ENCODE measurements at places on chromosomes 3 and 15.

GRCh38 chr3:37511463-37511920, 337.1 kb upstream of the LRRFIP2 start:
- peak; percentile 48 for ATAC-seq

DNA sequence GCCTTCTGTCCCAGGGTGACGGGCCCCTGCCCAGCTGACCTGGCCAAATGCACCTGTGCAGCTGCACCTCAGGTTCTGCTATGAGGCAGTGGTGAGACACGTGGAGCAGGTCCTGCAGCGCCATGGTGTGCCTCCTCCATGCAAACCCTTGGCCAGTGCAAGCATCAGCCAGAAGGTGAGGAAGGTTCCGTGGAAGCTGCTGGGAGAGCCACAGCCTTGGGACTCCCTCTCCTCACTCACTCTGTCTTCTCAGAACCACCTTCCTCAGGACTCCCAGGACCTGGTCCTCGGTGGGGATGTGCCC, 31.6 kb downstream of the PTPN23 start:
- no peak for ATAC-seq

DNA sequence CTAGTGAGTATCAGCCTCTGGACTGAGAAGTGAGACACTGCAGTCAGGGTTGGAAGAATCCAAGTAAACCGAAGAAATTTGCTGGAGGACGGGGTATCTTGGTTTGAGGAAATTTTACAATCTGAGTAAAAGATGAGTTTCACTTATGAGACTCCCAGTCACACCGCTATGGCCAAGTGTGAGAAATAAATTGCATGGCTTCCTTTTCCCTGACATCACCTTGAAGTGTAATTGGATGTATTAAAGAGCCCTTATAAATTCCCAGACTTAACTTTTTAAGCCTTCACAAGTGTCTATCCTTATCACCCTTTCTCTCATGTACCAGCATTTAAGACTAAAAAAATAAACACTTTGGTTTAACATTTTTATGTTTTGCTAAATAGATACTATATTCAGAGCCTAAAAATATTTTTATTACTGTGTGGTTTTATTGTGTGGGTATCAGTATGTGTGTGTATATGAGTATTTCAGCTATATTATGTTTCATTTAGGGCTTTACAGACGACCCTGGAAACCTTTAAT, 23.8 kb downstream of the USP3 start:
- ATAC-seq, result no peak

GRCh38 chr3:169218314-169218983, 445.1 kb downstream of the MECOM start:
- ATAC-seq, result peak; percentile 70

DNA sequence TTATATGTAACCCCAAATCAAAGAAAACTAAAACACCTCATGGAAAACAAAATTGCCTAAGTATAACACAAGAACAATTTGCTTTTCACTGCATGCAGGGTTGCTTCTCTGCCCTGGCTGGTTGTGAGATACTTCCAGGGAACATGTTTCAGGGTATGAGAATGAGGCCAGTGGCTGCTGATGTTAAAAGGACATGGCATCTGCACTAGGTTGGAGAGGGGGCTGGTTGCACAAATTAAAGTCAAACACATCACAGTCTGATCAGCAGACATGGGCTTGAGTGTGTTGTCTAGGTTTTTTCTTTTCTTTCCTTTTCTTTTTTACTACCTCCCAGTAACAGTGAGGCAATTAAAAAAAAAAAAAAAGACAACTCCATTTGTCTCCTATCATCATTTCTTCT, 374.9 kb downstream of the MCTP2 start:
- no peak for ATAC-seq

- ATAC-seq, result no peak
These were observed 95.9 kb downstream of the FEZF2 start for GRCh38 chr3:62277450-62277849.

DNA sequence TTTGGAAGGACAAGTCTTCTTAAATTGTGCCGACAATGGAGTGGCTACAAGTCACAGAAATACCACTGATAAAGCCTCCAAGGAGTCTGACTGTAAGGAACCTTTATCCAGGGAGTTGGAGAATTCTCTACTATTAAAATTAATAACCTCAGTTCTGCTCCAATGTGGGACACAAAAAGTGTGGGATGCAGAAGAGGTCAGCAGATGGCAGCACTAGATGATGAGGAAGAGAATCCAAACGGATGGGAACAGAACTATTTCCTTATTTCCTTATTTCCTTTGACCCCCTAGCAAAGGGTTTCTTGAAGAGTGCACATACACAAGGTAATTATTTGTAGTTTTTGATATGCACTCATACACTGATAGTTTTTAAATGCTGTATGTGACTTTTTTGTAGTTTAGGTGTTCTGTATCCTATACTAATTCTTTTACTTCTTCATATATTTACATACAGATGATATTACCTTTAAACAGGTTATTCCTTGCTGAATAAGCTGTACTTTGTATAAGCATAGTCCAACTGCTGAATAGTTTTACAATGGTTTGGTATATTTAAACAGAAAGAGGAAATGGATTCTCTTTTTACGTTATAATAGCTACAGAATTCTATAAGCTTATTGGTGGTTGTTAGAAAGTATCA, 25.6 kb upstream of the NLGN1 start:
- no peak for ATAC-seq

DNA sequence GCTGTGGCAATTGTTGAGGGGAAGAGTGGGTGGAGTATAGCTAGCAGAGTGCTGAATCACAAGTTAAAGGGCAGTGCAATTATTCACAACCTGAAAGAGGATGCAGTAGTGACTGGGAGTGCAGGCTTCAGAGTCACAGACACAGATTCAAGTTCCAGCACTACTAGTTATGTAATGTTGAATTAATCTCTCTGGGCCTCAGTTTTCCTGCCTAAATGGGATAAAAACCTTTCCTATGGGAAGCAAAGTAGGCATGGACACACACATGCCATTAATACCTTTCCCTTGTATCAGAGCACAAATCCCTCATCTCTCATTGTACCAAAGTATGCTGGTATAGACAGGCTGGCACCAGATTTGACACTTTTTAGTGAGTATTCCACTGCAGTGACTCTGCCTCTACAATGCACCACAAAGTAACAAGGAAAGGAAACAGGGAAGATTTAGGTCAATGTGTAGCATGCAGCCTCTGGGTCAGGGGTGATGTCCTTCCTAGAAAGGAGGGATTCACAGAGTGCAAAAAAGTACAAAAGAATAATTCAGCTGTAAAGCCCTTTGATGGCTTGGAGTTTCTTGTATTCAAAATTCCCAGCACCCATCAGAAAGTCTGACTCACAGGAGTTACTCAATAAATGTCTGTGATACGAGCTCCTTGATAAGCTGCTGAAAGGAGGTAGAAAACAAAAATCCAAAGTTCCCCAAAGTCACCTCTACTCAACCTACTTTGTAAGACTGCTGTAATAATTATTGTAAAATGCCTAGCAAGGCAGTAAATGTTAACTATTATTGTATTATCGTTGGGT, 507.5 kb upstream of the TGFBR2 start:
- ATAC-seq, result no peak

DNA sequence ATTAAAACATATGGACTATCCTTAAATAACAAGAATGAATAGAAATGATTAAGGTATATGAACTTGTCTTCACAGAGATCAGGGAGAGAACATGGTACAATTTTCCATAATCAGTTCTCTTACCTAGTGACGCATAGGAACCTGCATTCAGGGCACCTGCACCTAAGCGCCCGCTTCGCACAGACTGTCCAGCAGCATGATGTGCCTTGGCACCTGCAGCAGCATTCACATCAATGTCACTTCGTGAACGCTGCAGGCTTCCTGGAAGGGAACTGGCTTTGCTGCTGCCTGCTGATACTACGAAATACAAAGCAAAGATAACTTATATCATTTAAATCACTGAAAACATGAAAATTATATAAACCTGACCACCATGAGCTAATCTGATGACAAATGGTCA, 115.2 kb downstream of the CLASP2 start:
- no peak for ATAC-seq

DNA sequence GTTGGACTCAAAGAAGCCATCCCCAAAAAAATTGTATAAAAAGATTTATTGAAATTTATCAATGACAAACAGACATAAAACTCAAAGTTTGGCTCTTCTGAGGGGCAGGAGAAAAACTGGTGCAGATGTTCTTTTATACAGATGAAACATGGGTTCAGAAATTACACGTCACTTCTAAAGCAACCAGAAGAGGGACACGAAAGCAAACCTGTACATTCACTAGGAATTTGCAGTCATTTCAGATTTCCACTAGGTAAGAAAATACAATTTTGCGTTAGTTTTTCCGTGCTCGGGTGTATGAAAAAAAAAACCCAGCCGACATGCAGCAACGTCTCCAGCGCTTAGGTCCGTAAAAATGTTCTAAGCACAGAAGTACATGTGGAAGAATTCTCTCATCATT, 41.8 kb downstream of the ANP32A start:
- no peak for ATAC-seq

- ATAC-seq, result peak; percentile 51
These were observed 227.4 kb upstream of the DCBLD2 start for GRCh38 chr3:99128725-99129505.

GRCh38 chr3:134249935-134250716, 533 bp downstream of the RYK start:
- peak; percentile 69 for ATAC-seq

DNA sequence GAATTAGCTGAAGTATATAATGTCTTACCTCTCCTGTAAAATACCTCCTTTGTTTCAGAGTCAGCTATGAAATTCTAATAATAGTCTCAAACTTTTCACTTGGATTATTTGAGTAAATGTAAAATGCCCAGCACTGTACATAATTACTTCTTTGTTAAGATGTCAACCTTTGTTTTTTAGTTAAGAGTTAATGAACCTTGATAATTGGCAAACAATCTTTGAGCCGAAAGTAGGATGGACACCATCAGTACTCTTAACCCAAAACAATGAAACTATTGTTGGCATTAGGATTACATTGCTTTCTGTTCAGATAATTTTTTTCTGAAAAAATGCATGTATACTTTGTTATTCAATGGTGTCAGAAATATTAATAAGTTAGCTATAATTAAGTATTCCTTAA, 3.0 kb upstream of the NECTIN3 start:
- no peak for ATAC-seq

- peak; percentile 2 for ATAC-seq
These were observed 646 bp downstream of the HRH1 start for GRCh38 chr3:11154953-11155325.

DNA sequence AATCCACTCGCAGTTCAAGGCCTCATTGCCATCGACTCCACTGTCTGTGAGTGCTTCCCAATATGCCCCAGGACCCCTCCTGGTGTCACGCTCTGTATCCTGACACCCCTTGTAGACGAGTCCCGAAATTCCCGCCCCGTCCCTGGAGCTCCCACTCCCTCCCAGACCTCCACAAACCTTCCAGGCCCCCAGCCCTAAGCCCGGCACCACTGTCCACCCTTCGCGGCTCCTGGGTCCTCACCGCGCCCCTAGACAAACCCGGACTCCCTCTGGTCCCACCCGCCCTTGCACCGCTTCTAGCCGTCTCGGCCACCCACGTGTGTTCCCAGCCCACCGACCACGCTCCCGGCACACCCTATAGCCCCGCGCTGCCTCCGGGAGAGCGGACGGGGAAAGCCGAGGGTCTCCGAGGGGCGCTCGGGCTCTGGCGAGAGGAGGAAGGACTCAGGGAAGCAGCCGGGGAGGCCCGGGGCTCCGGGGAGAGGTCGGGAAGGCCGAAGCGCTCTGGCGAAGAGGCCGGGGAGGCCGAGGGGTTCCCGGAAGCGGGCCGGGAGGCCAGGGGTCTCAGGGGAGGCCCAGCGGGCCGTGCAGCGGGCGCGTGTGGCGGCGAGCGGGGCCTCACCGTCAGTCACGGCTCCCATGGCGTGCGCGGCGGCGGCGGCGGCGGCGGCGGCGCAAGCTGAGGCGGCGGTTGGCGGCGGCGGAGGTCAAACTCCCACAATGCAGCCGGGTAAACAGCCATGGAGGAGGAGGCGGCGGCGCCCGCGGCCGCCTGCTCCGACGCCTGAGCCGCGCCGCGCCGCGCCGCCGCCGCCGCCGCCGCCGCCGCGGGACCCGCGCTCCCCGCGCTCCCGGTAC, at the start of the genes ATXN7 and THOC7:
Gene ATXN7, plus strand, starts transcription at position 718 of the 858 bp plus-strand sequence. CDS start 48,732 bp downstream, outside the sequence.
Gene THOC7, minus strand, starts transcription at position 656 of the 858 bp plus-strand sequence. Its CDS starts 15 bp downstream, at position 641.
- peak; percentile 89 for ATAC-seq

DNA sequence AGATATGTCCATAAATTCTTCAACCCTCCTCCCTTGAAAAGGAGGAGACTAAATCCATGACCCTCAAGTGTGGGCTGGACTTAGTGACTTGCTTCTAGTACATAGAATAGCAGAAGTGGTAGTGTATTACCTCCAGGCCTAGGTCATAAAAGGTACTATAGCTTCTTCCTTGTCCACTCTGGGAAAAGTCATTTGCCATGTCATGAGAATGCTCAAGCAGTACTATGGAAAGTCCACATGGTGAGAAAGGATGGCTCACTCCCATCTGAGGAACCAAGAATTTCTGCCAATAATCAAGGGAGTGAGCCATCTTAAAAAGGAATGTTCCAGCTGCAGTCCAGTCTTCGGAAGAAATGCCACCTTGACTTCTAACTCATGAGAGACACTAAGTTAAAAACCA, 10.5 kb upstream of the ILDR1 start:
- ATAC-seq, result no peak

DNA sequence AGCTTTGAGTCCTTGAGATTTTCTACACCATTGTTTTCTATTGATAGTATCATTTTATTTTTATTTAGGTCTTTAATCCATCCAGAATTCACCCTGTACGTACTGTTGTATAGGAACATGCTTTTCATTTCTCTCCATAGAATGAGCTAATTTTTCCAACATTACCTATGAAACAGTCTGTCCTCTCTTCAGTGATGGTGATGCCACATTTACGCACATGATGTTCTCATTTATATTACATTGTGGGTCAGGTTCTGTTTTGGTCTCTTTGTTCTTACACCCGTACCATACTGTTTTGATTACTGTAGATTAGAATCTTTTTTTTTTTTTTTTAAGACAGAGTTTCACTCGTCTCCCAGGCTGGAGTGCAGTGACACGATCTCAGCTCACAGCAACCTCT, 17.7 kb upstream of the VWA5B2 start:
- no peak for ATAC-seq

DNA sequence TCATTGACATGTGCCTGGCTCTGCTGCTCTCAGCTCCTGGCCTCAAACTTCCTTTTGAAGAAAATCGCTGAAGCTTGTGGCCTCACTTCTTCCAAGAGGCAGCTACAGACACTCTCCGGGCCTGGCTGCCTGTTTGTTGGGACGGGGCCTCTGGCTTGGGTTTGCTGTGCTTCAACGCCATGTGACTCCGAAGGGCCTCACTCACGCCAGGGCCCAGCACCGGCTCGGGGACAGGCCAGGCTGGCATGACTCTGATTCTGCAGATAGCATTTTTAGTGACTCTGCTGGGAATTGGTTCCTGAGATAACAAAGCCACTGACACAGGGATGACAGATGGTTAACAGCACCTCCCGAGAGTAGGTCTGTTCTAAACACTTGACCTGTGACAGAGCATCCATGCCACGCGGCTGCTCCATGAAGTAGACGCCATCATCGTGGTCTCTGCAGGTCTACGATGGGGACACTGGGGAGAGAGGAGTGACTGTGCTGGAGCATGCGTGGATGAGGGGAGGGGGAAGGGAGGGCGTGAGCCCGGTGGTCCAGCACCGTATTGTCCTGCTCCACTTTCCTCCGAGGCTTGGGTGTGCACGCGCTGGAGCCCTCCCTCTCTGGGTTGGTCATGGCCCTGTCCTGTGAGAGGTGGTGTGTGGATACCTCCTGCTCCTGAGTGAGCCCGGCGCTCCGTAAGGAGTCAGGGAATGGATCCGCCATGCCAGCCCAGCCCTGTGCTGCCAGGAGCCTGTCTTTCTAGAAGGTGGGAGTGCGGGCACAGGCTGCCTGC, 133.6 kb downstream of the TJP1 start:
- ATAC-seq, result no peak
